ENCODE measurements at places on chromosomes 12 and 14.

GRCh38 chr12:127450826-127451225 lies 816.1 kb upstream of the TMEM132C start:
- no peak for DNase-seq

DNA sequence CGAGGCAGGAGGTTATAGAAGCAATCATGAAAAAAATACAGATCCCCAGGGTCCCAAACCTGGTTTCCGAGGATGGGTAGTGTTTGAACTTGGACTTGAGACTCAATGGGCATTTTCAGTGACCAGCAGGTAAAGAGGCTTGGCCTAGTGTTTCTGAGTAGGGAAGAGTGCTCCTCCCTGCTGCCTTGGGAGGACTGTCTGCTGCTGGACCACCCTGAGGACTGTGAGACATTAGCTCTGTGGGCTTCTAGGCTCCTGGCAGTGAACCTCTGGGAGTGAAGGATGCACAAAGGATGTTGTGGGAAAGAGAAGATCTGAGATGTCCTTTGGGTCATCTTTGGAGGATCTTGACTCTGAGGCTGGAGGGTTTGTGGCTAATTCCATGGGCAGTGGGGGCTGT lies 30.5 kb downstream of the ANKRD9 start:
- no peak for DNase-seq

- DNase-seq: no peak
Observed at GRCh38 chr14:29558516-29558915, 369.1 kb downstream of the PRKD1 start.

GRCh38 chr12:11855983-11856374 lies 206.5 kb downstream of the ETV6 start:
- no peak for DNase-seq

DNA sequence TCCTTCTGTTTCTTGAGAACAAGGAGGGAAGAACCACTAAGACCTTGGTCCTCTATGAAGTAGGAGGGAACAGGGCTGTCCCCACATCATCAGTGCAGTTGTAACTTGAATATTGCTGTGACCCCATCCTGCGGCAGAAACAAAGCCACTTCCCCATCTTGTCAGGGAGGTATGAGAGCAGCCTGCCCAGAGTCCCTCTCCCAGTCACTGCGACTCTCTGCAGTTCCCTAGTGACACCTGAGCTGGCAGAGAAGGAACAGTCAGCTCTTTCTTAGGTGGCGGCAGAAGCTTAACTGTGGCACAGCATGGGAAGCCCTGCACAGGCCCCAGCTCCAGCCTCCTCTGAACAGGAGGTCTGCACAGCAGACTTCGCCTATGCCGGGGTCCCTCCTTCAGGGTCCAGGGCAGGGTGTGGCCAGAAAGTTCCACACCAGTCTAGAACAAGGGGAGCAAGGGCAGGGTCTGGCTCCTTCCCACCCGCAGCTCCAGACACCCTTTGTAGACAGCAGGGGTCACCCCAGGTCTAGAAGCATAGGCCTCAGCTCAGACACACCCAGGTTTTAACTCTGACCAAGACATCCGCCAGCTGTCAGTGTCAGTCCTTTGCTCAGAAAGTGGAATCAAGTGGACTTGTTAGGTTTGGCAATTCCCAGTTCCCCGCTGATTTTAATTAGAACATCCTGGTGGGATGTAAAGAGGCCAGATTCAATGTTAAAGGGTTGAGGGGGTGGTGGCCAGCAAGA lies 36.8 kb downstream of the DEGS2 start:
- no peak for DNase-seq

DNA sequence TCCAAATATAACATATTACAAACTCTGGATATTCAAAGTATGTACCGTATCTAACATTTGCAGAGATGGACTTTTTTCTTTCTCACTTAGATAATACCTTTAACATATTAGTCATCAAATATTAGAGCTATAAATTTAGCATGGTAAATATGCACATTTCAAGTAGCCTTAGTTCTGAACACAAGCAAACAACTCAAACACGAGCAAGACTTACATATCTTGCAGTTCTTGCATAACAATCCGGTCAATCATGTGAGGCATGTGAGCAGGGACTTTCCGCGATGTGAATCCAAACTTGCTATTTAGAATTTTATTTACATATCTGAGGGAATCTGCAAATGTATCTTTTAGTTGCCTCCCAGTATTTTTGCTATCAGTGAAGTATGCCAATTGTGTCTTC lies 22.1 kb upstream of the SYCP3 start:
- no peak for DNase-seq
